ENCODE measurements at places on chromosomes 7 and 10.

DNA sequence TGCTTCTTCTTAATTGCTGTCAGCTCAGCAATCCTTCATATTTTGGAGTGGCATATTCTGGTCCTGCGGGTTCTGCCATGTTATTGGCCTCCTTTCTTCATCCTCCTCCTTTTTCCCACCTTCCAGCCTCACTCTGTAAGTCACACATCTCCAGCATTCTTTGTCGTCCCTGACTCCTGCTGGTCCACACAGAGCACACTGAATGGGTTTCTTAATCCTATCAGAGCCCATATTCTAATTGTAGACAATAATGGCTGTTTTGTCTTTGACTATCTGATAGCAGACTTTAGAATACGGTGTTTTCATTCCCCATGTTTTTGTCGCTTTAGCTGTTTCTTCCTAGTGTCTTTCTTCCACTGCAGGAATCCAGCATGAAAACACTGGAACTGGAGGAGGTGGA lies 389.6 kb downstream of the REEP3 start:
- no peak for DNase-seq

DNA sequence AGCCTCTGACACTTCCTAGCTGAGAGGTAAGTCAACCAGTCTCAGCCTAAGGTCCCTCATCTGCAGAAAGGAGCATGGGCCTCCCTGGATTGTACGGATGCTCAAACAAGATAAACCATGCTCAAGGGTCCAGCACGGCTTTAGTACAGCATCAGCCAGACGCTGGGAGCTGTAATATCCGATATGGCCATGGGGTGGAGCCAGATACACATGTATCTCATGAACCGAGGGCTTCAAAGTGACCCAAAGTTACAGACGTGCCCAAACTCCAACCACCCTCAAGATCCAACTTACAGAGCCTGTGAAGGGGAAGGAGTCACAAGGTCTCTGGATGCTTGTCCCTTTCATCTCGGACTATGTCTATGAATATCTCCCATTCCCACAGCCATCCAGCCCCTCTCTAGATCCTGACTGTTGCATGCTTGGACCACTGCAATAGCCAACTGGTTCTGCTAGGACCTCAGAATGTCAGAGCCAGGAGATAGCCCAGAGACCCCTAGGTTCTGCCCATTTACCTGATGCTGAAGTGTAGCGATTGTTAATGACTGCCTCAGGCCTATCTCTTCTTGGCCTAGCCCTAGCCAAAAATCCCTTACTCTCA lies 142.4 kb downstream of the SH3PXD2A start:
- peak; percentile 66 for DNase-seq

- DNase-seq: no peak
Observed at GRCh38 chr7:67311901-67312300, 315.3 kb downstream of the TYW1 start.

GRCh38 chr10:108789919-108790318 lies 1133.4 kb downstream of the XPNPEP1 start:
- DNase-seq: no peak

GRCh38 chr7:84948634-84949033 lies 238.2 kb downstream of the SEMA3D start:
- no peak for DNase-seq
